ENCODE measurements at places on chromosomes 16 and 17. TPM values are rescaled to one million over a fixed set of nuclear protein-coding genes. Genes with fewer than 3 reads are reported as not detected.

MED1 gene
- 48.0 TPM for total RNA-seq

DNA sequence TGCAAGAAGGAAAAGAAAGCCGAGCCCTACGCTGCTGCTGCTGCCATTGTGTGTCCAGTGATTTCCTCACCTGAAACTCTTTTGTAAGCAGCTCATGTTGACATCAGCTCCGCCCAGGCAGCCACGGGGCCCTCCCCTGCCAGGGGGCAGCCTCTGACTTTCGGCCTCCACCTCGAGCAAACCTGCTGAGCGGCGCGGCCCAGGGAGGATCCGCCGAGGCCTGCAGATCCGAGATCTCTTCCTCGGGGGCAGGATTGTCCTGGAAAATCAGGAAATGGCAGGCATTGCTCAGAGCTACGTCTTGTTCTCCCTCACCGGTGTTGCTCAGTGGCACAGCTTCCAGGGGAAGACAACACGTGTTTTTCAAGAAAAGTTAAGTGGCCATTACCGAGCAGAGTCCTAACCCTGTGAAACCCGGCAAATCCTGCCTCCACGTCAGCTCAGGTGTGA, 35.6 kb upstream of the ZNF750 start:
- H3K27ac ChIP-seq: no peak overlapping the region
- H3K27me3 ChIP-seq: no peaks in the 10 kb centered on the region
- H3K4me3 ChIP-seq: no peak overlapping the region
- no peak for DNase-seq
- H3K36me3 ChIP-seq: peaks cover 15% of the 10 kb centered on the region
- peaks cover 13% of the 10 kb centered on the region for H3K4me1 ChIP-seq

GRCh38 chr16:67907397-67908180, 14.5 kb downstream of the PSKH1 start:
- H3K27ac ChIP-seq: no peak overlapping the region
- H3K4me3 ChIP-seq: no peak overlapping the region
- H3K4me1 ChIP-seq: peaks cover 9% of the 10 kb centered on the region
- no peak for DNase-seq

DNA sequence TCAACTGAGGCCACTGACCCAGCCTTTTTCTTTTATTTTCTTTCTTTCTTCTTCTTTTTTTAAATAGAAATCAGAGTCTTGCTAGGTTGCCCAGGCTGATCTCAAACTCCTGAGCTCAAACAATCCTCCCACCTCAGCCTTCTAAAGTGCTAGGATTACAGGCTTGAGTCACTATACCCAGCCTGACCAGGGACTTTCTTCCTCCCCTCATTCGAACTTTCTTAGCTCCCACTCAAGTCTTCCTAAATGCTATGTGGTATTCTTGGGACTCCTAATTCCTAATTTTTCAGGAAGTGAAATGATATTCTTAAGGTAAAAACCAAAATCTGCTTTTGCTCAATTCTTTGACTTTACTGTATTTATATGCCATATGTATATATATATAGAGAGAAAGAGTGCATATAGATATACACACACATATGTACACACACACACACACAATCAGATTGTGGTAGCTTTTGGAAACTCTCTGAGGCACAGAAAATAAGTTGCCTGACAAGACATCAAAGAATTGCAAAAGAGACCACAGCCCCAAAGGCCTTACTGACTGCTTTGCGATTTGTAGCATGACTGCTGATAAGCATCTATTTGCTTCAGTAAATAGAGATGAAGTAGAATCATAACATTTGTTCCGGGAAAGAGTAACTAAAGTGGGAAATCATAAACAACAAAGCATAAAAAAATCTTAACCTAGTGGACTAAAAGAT, 9.5 kb upstream of the AMZ2 start:
- no peak for DNase-seq
- no peaks in the 10 kb centered on the region for H3K27me3 ChIP-seq
- peaks cover 3% of the 10 kb centered on the region for H3K36me3 ChIP-seq
- H3K4me3 ChIP-seq: no peak overlapping the region

DNA sequence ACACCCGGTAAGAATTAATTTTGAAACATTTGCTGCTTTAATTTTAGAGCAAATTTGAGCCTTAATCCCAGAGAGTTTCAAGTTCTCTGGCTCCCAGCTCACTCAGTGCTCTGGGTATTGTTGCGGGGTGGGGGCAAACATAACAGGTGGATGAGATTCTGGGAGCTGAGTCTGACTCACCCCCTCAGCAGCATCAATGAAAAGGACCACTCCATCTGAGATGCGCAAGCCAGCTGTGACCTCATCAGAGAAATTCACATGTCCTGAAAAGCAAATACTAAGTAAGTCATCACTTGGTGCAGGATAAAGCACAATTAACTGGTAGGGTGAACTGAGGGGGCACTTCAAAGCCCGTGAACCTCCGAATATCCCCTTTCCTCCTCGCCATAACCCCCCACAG, 19.9 kb downstream of the EFTUD2 start:
- no peak overlapping the region for H3K4me3 ChIP-seq
- H3K27me3 ChIP-seq: no peaks in the 10 kb centered on the region
- H3K36me3 ChIP-seq: peaks cover 42% of the 10 kb centered on the region
- H3K27ac ChIP-seq: no peak overlapping the region
